Urinary bladder (tissue), 4 donors: ENCODE measurements at places on chromosomes 5 and 9. TPM values are rescaled to one million over a fixed set of nuclear protein-coding genes. Genes with fewer than 3 reads are reported as not detected.

GRCh38 chr9:126342621-126343031 is 16.0 kb downstream of the MVB12B start:
- no peak for DNase-seq

The PLPP7 gene
- polyA plus RNA-seq = 11.0 TPM

- DNase-seq = no peak
Observed at GRCh38 chr9:20838218-20838617, 154.2 kb downstream of the FOCAD start.

DNA sequence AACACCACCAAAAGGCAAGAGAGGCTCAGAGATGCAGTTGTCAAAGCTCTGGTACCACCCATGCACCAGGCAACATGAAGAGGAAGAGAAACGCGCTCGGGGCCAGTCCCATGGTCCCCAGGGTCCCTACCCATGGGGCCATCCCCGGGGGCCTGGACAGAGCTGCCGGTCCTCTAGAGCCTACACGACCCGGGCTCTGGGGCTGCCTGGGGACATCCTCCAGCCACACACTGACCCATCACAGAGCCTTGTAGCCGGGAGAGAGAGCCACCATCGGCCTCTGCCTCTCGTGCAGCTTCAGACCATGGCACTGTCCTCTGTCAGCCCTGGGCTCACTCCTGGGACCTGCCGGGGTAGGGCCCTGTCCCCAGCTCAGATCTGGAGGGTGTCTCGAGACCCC is 23.7 kb downstream of the VAV2 start:
- no peak for DNase-seq

GRCh38 chr9:6922680-6923079 is 164.9 kb downstream of the KDM4C start:
- DNase-seq = peak; percentile 10

GRCh38 chr9:36691671-36692070 is 119.0 kb downstream of the MELK start:
- DNase-seq = no peak

The GRXCR2 gene
- polyA plus RNA-seq = not detected

GRCh38 chr9:77486968-77487367 is 161.2 kb downstream of the GNA14 start:
- no peak for DNase-seq

DNA sequence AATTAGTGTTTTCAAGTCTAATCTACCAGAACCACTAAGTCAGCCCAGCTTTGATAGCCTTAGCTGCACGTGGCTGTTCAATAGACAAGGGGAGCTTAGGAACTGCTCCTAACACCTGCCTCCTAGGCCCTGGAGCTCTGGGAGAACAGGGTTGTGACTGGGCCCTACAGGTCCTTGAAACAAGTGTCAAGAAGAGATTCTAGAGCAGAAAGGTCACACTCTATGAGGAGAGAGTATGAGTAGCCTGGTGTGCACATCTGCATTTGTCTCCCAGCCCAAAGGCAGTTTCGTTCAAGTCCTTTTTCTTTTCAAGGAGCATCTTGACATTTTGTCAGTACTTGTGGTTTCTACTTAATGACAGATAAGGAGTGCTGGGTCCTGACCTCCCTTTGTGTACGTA is 206.1 kb downstream of the PRELID2 start:
- DNase-seq = no peak
